IMR-90 (cell line): ENCODE measurements at places on chromosomes 3 and 15. TPM values are rescaled to one million over a fixed set of nuclear protein-coding genes. Genes with fewer than 3 reads are reported as not detected.
A peak's percentile ranks its signal among the peaks of the same experiment; 100 is the strongest.

DNA sequence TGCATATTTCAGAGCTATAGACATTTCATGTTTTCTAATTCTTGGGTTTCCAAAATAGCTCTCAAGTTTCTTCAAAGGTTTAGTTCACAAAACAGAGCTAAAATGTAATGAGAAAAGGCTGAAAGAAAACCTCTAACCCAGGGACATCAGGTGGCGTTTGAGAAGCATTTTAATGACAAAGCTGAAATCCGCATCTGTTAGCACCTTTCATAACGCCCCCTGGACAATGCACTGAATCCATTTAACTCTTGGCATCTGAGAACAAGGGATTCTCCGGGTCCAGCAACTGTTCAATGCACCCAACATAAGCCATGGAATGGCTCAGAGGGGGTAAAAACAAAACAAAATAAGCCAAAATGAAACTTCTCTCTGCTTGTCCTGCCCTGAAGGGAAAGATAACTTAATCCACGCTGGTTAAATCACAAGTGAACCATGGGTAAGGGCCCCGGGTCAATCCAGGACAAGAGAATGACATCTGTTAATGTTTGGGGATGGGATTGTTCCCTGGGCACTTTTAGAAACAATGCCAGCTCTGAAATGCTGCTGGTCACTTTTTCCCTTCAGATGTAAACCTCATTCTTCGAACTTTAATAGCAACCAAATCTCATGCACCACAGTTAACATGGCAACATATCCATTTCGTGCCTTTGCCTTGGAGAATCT lies 466.2 kb upstream of the ADAMTS9 start:
- no peak for DNase-seq

DNA sequence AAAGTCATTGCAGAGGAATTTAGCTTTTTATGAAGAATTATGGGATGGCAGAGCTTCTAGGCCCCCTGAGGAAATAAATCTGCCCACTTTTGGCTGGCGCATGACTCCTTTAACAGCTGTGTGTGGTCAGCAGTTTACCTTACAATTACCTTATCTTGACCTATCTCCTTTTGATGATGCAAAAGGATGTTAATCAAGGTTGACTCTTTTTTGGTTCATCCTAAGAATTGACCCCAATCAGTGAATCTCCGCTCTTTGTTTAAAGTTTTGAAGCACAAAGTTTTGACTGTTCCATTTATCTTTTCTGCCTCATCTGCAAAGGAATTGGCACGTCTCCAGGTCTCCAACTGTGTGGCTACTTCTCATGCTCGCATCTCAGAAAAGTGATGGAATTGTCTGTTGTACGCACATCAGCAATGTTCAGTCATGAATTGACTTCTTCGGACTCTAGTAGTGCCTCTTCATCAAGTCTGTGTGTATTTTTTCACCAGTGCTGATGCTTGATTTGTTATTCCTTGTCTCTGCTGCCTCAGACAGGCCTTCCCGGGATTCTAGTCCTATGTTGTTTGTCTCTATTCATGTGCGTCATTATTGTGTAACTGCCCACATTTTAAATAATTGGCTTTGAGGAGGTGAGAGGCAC lies 196.2 kb upstream of the CFAP20DC start:
- DNase-seq = peak; percentile 91

GRCh38 chr15:28178290-28178689 lies 79.2 kb upstream of the OCA2 start:
- no peak for DNase-seq

GRCh38 chr15:101472033-101472432 lies 17.5 kb downstream of the PCSK6 start:
- no peak for DNase-seq

GRCh38 chr3:14201940-14202684 lies 23.5 kb downstream of the LSM3 start:
- no peak for DNase-seq

- DNase-seq = peak; percentile 70
Observed at GRCh38 chr3:154862265-154862664, 217.9 kb upstream of the MME start.

DNA sequence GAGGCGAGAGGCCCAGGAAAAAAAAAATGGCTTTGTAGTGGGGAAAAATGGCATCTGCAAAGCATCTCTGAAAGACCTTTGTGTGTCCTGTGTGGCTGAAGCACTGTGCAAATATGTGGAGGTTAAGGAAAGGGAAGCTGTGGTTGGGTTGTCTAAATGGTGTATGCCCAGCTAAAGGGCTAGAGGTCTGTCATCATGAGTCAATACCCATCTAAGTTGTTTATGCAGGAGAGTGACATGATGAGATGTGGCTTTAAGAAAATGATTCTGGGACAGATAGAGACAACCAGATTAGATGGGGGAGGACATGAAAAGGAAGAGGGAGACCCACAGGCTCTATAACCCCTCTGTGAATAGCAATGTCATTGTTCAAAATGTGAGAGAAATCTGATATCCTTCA lies 280.7 kb downstream of the MFSD1 start:
- DNase-seq = peak; percentile 2

DNA sequence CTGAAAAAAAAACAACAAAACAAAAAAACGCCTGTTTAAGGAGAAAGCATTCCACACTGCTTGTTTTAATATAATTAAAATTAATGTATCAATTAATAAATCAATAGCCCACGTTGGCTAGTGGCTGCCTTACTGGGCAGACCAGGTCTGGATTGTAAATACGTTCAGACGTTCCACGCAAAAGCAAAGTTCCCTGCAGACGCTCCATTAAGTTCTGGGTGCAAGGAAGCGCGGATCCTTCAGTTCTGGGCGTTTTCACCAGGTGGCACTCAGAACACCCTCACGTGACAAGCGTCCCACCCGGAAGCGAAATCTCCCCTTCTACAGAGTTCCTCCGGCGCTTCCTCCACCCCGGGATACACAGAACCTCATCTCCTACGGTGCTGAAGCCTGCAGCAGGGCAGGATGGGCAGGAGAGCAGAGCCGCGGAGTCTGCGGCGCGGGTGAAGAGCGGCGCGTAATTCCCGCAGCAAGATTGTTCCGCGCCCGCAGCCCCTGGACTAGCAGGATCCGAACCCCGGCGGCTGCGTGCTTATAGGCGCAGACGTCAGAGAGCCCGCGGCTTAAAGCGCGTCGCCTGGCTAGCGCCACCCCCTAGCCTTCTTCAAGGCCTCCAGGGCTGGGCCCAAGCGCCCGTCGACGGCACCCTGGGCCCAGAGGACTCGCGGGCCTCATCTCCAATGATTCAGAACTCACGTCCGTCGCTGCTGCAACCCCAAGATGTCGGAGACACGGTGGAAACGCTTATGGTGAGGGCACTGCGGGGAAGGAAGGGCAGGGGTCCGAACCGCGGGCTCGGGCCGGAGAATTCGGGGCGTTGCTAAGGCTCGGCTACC lies at the start of gene SLC25A38:
TSS of gene SLC25A38 (plus strand) at position 326 of the 836 bp plus-strand sequence. CDS start at position 681, 355 bp downstream.
- DNase-seq = peak; percentile 85

- no peak for DNase-seq
Observed at GRCh38 chr15:75019916-75020315, 3.5 kb upstream of the PPCDC start.

- no peak for DNase-seq
Observed at GRCh38 chr3:19901918-19902317, 32.1 kb downstream of the EFHB start.

DNA sequence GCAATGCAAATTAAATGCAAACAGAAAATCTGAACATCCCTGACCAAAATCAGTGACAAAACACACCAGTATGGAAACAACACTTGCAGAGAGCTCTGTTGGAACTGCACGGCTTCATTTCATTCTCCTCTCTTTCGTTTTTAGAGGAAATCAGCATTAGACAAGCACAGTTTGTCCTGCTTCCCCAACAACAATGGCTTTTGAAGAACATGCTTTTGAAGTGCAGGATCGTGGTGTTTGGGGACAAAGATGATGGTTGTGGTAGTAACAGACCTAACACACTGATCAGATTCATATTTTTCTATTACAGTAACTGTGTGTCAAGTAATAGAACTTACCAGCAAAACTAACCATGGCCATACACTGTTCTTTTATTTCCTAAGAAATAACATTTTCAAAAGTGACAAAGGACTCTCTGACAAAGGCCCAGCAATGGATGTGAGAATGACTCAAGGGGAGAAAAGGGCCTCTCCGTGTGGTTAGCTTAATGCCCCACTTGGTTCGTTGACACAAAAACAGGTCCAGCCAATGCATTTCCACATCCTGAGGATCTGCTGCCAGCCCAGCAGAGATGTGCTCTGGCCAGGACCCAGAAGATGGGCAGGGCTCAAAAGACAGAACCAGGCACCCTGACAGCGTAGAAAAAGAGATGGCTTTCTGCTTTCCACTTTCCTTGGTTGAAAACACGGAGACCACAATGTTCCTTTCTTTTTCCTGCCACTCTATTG lies 84.1 kb downstream of the CCNL1 start:
- no peak for DNase-seq

DNA sequence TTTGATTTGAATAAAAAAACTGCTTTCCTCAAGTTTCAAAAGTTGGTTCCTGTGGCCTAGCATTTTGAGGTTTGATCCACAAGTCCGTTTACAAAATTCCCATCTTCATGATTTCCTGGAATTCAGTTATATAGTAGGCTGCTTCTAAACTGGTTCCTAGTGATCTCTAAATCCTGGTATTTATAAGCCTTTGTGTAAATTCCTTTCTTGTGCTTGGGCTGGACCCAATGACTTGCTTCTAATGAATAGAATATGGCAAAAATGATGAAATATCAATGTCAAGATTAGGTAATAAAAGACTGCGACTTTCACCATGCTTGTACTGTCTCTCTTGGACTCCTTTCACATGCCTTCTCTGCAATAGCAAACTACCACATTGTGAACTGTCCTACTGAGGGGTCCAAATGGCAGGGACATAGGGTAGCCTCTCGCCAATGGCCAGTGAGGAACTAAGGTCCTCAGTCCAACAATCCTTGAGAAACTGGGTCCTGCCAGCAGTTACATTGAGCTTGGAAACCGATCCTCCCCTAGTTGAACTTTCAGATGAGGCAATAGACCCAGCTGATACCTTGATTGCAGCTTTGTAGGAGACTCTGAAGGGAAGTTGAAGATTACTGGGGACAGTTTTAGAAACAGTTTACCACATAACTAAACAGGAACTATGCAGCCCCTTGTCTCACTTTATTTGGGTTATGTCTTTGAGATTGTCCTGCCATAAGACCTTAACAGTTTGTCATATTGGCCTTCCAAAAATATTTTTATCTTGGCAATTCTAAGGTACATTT lies 303.9 kb upstream of the TBC1D5 start:
- DNase-seq = no peak

DNA sequence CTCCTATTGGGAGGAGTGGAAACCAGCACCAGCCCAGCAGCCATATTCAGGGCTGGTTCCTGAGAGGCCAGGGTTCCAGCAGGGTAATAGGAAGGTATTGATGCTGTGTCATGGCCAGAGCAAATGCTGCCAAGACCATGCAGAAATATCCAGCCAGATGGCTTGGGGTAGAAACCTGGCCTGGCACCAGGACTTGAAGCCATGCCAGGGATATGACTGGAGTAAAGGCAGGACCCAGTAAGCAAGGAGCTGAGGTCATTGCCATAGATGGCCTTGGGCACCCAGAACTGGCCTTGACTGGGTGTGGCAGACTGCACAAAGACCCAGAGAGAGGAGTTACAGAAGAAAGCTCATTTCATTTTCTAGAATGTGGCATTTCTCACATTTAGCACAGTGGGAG lies 257.6 kb upstream of the GOLGA6L4 start:
- DNase-seq = no peak

DNA sequence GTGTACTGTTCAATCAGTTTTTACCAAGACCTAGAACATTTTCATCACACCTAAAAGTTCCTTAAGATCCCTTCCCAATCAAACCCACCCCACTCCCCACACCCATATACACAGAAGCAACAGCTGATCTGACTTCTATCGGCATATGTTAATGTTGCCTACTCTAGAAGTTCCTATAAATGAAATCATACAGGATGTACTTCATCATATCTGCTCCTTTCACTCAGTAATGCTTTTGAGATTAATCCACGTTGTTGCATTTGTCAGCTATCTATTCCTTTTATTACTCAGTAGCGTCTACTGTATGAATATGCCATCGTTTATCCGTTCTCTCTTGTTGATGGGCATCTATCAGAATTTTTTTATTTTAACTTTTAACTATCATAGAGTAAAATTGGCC lies 14.3 kb upstream of the FILIP1L start:
- DNase-seq = no peak

- DNase-seq = peak; percentile 34
Observed at GRCh38 chr3:18424729-18425640, at the start of gene SATB1. Gene SATB1, minus strand, starts transcription at chr3:18425339. Its CDS starts 4,372 bp downstream, at chr3:18420967.

DNA sequence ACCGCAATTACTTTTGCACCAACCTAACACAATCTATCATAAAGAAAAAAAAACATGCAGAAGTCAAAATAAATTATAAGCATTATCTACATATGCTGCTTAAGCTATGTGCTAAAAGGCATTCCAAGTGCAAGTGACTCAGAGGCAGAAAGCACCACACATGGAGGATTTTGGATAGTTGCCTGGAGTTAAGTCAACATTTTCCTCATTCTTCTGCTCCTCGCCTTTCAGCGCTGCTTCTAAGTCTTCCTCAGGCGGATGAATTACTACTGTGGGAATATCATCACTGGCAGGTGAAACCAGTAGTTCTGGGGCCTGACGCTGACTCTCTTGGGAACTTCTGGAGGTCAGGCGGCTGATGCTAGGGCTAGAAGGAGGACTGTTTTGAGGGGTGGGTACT lies 53.1 kb downstream of the SLC4A7 start:
- peak; percentile 99 for DNase-seq

- no peak for DNase-seq
Observed at GRCh38 chr15:59237119-59237855, 30.6 kb downstream of the LDHAL6B start.

DNA sequence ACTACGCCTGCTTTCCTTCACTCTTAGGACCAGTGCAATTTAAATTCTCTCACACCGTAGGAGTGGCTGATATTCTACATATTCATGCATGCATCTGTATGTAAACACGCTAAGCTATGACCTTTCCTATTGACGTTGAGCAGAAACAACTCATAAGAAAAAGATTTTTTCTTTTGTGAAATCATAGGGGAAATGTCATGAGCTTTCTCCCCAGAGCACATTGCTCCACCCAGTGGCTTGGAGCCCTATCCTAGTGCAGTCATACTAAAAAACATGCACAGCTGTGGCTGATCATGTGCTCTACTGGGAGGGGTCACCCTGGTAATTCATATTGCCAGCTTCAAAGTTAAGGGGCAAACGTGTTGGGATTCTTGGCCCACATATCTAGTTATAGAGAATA lies 1.8 kb upstream of the MESD start:
- peak; percentile 73 for DNase-seq

DNA sequence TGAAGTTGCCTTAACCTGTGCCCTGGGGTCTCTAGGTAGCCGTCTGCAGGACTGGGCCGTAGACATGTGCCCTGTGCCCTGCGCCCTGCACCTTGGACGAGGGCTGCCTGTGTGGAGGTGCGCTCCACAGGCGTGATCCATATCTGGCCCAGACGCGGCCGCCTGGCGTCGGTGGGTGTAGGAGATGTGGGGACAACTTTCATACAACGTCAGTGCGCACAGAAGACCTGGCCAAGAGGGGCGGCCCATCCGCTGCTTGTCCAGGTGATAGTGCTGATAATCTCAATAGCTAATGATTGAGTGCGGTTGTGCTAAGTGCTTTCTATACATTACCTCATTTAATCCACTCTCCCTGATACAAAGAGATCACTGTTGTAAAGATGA lies 665 bp upstream of the RASGRP1 start:
- no peak for DNase-seq

- peak; percentile 4 for DNase-seq
Observed at GRCh38 chr15:34436956-34437442, 609 bp downstream of the GOLGA8A start.

DLEC1 gene
- not detected in 2 replicates for total RNA-seq

C3orf85 gene
- not detected in 2 replicates for total RNA-seq

VIPR1 gene
- not detected in 2 replicates for total RNA-seq

FRMD5 gene
- 5.4 and 5.6 TPM in 2 replicates for total RNA-seq

MAPK6 gene
- total RNA-seq = 60.6 and 84.2 TPM in 2 replicates

DOCK3 gene
- total RNA-seq = under 0.01 TPM in 2 replicates

SLC30A4 gene
- total RNA-seq = 5.6 and 7.5 TPM in 2 replicates

ZNF445 gene
- total RNA-seq = 6.3 and 6.4 TPM in 2 replicates

EIF4E3 gene
- total RNA-seq = 0.72 and 0.83 TPM in 2 replicates

SSUH2 gene
- under 0.01 TPM in 1 of 2 replicates, not detected in the other for total RNA-seq
